ENCODE measurements at places on chromosomes 2 and 18. TPM values are rescaled to one million over a fixed set of nuclear protein-coding genes. Genes with fewer than 3 reads are reported as not detected.

The CPO gene
- total RNA-seq = not detected

The BUB1 gene
- 32.9 TPM for total RNA-seq

The TGFA gene
- total RNA-seq = 5.9 TPM

The NOSTRIN gene
- total RNA-seq = 3.3 TPM

The HRH4 gene
- not detected for total RNA-seq

The SUPT7L gene
- total RNA-seq = 31.6 TPM

The AFF3 gene
- total RNA-seq = not detected

The C2orf15 gene
- 0.99 TPM for total RNA-seq

The RAB3GAP1 gene
- total RNA-seq = 26.2 TPM

The SP5 gene
- total RNA-seq = not detected

The SLC14A1 gene
- total RNA-seq = not detected

The VIL1 gene
- 0.44 TPM for total RNA-seq

The VIT gene
- not detected for total RNA-seq

The TEX44 gene
- total RNA-seq = not detected

The CDCA7 gene
- total RNA-seq = 43.9 TPM

The WNT6 gene
- 0.08 TPM for total RNA-seq

The PROC gene
- 2.9 TPM for total RNA-seq

The GPC1 gene
- total RNA-seq = 214 TPM

The RAB17 gene
- total RNA-seq = not detected

The NXPH2 gene
- not detected for total RNA-seq

The CCDC88A gene
- 21.6 TPM for total RNA-seq

The CTDP1 gene
- total RNA-seq = 16.2 TPM

The STPG4 gene
- not detected for total RNA-seq

The ANKRD30B gene
- total RNA-seq = not detected

The DCTN1 gene
- 107 TPM for total RNA-seq

The ITGA6 gene
- total RNA-seq = 52.4 TPM

The CABYR gene
- total RNA-seq = 22.8 TPM

The ARL5A gene
- total RNA-seq = 22.1 TPM

The ATP9B gene
- 18.7 TPM for total RNA-seq

The ZSCAN30 gene
- total RNA-seq = 1.2 TPM

The CCL20 gene
- total RNA-seq = 5.9 TPM

The ANKRD62 gene
- not detected for total RNA-seq

The RAPGEF4 gene
- total RNA-seq = 0.26 TPM

The HSPD1 gene
- 578 TPM for total RNA-seq
